NCI-H460 (cell line): ENCODE measurements at places on chromosomes 5 and 9.

GRCh38 chr5:76874088-76874581, 24.3 kb downstream of the S100Z start:
- no peak for DNase-seq

- no peak for DNase-seq
Observed at GRCh38 chr9:82600536-82601292, 462.2 kb downstream of the RASEF start.

- no peak for DNase-seq
Observed at GRCh38 chr5:67971223-67971830, 244.2 kb upstream of the PIK3R1 start.

DNA sequence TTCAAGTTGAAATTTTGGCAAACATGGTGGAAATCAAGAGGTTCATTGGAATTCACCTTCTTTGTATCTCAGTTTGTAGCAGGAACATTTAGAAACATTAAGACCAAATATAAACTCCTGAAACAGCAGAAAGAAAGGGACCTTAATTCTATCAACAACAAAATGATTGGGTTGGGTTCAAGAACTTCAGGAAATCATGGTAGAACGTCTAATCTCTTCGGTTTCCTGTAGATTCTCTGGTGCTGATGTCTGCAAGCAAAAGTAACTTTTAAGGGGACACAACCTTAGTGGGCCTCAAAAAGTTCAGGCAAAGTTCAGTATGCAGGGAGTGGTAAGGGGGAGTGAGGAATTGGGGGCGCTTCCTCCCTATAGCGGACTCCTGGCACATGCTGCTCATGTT, 3.4 kb downstream of the IL33 start:
- DNase-seq: no peak

DNA sequence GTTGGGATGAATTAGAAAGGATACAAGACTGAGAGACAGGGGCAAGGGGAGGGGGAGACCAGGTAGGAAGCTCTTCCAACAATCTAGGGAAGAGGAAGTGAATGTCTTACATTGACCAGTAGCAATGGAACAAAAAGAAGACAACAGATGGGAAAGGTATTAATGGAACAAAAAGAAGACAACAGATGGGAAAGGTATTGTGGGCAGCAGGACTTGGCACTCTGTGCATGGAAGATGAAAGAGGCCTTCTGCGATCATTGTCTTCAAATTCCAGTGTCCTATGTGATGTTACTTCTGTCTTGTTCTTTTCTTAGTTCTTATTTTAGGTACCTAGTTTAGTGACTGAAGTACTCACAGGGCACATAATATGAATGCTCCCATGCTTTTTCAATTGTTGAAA, 161.8 kb downstream of the PALM2AKAP2 start:
- no peak for DNase-seq

DNA sequence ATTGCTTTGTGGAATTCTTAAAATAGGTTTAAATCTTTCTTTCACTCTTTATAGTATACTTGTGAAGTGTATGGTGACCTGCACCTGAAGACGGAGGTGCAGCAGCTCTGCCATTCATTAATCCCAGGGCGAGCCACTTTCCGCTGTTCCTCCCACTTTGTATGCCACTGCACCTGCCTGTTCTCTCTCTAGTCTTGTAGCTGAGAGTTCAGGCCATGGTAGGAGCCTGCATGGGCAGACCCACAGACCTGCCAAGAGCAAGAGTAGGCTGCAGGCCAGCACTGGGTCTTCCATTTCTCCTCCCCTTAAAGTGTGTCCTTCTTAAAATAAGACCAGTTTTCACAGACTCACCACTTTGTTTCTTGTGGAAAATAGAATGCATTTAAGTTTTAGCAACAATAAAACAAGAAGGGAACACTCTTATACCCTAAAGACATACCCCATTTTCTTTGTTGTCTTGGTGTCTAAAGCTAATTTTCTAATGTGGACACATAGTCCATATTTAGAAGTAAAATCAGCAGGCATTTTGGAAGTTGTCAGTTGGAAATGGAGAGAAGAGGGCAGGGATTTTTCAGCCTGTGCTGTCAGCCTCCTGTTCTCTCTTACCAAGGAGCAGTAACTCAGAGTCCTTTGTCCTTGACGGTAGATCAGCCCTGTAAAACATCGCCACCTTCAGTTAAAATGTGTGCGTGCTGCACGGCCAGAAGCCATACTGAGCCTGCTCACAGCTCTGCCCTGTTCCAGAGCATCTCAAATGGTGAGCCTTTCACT, 103.2 kb downstream of the SNCAIP start:
- DNase-seq: peak; percentile 52

DNA sequence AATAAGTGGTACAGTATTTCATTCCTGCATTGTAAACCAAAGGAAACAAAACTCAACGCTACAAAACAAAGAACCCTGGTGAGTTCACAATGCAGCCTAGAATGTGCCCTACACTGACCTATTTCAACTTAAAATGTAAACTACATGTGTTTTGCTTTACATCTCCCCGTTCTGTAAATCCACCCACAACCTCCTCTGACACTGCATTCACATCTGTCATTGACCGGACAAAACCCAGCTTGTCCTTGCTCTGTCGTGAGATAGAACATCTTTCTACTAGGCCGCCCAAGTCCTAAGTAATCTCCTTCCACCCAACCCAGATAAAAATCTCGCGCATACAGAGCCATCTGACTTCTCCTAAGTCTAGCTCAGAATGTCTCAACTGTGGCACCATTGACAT, 6.1 kb upstream of the VLDLR start:
- no peak for DNase-seq

GRCh38 chr5:124287813-124288212, 458.6 kb downstream of the ZNF608 start:
- no peak for DNase-seq

DNA sequence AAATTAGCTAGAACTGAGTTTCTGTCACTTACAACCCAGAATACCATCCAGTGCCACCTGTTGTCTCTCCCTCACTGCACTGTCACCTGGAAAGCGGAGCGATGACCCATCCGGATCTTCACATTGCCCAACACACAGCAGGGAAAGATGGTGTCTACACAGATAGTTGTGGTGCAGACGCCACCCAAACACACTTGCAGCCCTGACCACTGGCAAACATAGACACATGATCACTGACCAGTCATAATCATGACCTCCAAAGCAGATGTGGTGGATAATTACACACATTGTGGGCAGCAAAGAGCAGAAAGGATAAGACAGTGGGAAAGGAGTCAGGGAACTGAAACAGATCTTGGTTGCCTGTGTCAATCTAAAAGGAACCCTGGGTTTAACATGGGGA, 64.7 kb downstream of the GABBR2 start:
- DNase-seq: no peak

DNA sequence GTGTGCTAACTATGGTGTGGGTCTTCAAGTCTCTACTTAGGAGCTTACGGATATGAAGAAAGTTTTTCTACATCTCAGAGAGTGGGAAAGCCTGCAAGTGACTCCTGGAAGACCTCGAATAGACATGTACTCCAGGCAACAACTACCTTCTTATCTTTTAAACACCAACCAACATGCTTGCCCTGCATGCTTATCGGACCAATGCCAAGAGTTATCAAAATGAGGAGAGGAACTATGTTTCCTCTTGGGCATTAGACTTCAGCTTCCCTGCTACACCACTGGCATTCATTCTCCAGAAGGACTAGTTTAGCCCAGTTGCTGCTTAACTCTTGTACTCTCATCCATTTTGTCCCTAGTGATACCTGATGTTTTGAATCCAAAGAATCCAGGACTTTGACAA, 74.7 kb upstream of the MAN2A1 start:
- no peak for DNase-seq

GRCh38 chr9:114553202-114553601, 34.4 kb upstream of the ATP6V1G1 start:
- DNase-seq: no peak

DNA sequence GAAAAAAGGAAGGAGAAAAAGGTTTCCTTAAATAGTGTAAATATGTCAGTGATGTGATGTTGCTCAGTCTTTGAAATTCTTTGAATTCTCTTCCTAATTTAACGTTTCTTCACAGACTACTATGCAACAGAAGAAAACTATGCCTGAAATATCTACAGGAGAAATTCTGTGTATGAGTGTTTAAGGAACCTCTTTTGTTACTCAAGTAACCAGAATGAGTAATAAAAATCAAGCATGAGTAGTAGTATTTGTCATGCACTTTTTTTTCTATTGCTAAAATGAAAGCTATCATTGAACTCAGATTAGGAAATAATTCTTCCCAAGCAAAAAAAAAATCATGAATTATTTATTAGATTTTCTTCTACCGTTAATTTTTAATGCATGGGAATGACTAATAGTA, 20.3 kb upstream of the THG1L start:
- DNase-seq: no peak

DNA sequence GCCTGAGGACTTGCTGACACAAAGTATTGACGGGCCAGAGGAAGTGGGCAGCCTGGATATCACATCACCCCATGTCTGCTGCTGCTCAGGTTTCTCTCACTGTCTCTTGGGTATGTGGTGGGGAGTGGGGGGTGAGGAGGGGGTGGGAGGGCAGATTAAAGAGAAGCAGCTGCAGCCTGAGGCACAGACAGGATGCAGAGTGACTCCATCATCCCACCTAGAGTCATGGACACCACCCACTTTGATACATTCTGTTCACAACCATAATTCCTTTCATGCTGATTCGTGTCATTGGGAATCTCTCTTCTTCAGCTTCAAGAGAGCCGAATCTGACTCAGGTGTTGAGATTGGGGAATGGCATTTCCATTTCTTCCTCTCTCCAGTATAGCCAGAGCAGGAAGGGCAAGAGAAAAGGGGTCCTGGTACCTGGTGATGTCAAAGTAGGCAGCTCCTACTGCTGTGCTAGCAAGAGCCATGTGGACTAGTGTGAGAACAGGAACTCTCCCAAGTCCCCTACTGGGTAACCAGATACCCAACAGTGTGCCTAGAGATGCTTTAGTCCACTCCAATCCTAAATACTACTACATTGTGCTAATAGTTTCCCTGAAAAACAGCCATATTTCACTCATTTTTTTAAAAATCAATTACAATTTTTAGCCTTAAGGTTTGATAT, 22.4 kb downstream of the GRAMD2B start:
- no peak for DNase-seq

DNA sequence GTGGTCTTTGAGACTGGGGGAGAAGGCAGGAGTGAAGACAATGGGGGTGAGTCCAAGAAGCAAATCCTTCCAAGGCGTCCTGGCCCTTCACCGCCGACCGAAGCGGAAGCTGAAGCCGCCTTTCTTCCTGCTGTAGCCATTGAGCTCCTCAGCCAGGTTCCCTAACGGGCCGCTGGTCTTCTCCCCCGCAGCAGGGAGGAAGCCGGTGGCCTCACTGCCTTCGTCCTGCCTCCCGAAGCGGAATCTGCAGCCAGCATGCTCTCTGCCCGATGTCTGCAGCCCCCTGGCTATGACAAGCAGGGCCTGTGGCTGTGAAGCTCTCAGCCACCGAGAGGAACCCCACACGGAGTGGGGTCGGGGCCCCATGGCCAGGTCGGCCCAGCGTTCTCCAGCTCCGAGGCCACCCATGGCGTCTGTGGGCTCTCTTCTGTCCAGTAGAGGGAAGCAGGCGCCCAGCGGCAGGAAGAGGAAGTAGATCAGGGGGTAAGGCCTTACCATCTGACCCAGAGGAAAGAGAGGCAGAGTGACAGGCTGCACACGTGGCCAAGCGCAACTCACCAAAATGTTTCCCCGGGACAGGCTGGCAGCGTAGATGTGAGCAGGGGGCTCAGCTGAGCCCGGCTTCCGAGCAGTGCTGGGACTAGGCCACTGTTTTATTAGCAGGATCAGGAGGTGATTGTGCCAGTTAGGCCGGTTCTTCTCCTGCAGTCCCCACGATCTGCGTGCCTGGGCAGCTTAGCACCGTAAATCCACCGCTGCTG, 3.1 kb downstream of the QRFP start:
- DNase-seq: peak; percentile 22

- DNase-seq: no peak
Observed at GRCh38 chr5:307794-308579, 13.5 kb upstream of the AHRR start.

DNA sequence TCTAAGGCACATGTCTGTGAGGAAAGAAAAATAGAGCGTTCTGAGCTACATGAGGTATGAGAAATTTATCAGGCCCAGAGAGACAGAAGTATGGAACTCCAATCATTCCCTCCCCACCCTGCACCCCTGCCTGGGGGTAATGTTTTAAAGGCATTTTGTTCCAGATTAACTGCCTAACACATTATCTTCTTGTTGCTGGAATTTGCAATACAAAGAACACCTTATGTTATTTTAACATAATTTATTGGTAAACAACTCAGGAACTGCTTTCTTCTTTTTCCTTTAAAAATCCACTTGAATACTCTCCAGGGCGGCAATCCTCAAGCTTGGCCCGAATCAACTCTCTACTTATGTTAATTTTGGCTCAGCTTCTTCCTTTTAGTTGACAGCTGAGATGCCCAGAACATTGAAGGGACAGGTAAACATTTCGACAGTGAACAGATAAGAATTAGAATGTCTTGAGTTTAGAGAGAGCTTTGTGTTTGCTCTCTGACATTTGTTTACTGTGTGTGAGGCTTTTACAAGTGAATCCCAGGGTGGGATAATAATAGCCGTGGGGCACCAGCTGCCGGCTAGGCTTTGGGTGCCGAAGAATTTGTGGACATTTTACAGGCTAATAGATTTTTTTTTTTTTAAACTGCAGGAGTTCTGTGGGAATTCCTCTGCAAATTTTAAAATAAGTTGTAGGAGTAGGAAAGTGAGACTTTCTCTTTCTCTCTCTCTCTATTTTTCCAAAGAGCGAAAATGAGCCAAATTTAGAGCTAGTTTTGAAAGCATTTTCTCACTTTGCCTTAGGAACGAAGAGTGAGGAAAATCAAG, 96.4 kb upstream of the TAF11L2 start:
- no peak for DNase-seq

DNA sequence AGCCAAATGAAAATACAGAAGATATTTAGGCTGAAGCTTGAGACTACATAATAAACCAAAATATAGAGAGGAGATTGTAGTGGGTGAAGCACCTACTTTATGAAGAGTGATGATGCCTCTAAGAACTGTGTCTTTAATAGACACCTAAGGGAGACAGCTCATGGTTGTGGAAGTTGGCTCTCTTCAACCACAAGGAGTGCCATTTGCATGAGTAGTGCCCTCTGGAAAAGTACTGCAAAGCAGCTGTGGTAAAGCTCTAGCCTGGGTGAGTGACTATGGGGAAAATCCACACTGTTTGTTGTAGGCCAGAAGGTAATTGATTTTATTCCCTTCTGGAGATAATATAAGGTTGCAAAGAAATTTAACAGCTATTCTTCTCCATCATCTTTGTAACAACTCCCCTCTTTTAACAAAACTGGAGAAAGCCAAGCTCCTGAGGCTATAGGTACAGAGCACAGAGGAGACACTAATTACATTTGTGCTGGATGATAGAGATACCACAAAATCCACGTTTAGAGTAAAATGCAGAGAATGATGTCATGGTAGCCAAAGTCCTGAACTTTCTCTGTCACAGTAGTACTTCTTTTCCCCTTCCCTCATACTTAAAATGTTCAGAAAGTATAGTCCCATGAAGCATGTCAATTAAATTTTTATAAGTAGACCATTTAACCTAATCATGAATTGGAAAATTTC, 122.8 kb downstream of the STARD4 start:
- DNase-seq: no peak
